ENCODE measurements at places on chromosomes 2 and 18. TPM values are rescaled to one million over a fixed set of nuclear protein-coding genes. Genes with fewer than 3 reads are reported as not detected.

GRCh38 chr2:178482437-178482836 is 2.2 kb downstream of the PLEKHA3 start:
- no peak for DNase-seq

DNA sequence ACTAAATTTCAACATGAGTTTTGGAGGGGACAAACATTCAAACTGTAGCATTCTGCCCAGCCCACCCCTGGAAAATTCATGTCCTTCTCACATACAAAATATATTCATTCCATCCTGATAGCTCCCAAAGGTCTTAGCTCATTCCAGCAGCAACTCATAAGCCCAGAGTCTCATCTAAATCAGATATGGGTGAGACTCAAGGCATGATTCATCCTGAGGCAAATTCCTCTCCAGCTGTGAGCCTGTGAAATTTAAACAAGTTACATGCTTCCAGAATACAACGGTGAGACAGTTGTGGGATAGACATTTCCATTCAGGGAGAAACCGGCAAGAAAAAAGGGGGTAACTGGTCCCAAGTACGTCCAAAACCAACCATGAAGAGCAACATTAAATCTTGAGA is 43.5 kb upstream of the FAHD2A start:
- no peak for DNase-seq

Gene PHLPP1
- 21.2 TPM for total RNA-seq

DNA sequence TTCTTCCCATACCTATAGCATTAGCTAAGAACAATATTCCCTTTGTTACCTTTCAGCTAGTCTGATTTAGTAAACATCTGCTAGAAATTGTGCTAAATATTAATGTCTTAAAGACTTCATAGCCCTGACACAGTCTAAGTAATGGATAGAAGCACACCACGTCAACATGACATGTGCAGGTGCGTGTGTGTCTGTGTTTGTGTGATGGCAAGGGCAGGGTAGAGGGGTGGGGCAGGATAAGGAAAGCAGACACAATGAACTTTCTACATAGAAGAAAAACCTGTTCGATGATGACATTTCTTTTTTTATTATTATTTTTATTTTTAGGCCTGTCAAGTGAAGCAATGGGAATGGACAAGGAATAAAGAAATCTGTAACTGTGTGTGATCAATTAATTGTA is 223.3 kb downstream of the NOL4 start:
- DNase-seq = no peak

Gene DSG3
- 0.09 TPM for total RNA-seq

- DNase-seq = no peak
Observed at GRCh38 chr2:156909983-156910382, 347.5 kb upstream of the GALNT5 start.

Gene ASB18
- total RNA-seq = not detected

DNA sequence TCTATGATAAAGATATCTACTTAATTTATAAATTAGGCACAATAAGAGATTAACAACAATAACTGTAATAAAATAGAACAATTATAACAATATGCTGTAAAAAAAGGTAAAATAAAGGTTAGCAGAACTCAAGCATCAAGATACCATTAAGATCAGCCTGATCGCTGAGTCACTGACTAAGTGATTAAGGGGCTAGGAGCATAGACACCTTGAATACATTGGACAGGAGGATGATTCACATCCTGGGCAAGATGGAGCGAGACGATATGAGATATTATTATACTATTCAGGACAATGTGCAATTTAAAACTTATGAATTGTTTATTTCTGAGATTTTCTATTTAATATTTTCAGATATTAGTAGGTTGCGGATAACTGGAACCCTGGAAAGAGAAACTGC is 1277.8 kb upstream of the ZEB2 start:
- no peak for DNase-seq

GRCh38 chr2:168119515-168120141 is 127.8 kb downstream of the STK39 start:
- no peak for DNase-seq

GRCh38 chr2:98156304-98156703 is 69.3 kb downstream of the VWA3B start:
- no peak for DNase-seq

Gene UPP2
- total RNA-seq = not detected

DNA sequence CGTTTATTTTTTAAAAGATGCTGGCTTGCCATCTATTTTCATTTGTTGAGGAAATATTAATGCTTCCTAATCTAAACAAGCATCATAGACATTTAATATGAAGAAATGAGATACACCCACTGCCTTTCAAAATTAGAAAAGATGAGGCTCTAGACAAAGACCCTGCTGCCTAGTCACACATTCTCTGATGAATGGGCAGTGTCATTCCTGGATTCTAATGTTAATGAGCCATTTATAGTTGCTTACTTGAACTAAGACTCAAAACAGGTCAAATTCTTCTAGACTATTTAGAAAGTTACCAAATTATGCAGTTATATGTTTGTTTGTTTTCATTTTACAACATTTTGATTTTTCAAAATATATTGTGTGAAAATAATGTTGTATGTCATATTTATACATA is 237.6 kb downstream of the CDH7 start:
- DNase-seq = no peak
